ENCODE measurements at places on chromosomes 1 and 21. TPM values are rescaled to one million over a fixed set of nuclear protein-coding genes. Genes with fewer than 3 reads are reported as not detected.

GRCh38 chr1:200128944-200129879 is 101.7 kb downstream of the NR5A2 start:
- peak; percentile 5 for DNase-seq

GRCh38 chr1:89609781-89610456 is 23.0 kb upstream of the LRRC8C start:
- DNase-seq = no peak

DNA sequence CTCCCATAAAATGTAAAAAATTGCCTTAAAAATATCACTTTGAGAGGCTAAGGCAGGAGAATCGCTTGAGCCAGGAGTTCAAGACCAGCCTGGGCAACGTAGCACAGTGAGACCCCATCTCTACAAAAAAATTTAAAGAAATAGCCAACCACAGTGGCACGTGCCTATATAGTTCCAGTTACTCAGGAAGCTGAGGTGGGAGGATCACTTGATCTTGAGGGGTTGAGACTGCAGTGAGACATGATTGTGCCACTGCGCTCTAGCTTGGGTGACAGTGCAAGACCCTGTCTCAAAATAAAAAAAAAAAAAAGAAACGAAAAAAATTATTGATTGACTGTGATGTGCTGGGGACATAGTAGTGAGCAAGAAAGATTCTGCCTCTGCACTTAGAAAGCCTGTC is 38.4 kb downstream of the PKN2 start:
- DNase-seq = no peak

- peak; percentile 56 for DNase-seq
Observed at GRCh38 chr1:68470388-68470970, 20.7 kb upstream of the RPE65 start.

GRCh38 chr1:227155688-227156087 is 162.6 kb downstream of the CDC42BPA start:
- no peak for DNase-seq

Gene KISS1
- 0.22 TPM for total RNA-seq

All from lung microvascular endothelial cell (primary cell).